Caki2 (cell line): ENCODE measurements at places on chromosomes 2 and 18.

- no peak for DNase-seq
Measured at GRCh38 chr2:150122156-150122555, 365.3 kb downstream of the RND3 start.

DNA sequence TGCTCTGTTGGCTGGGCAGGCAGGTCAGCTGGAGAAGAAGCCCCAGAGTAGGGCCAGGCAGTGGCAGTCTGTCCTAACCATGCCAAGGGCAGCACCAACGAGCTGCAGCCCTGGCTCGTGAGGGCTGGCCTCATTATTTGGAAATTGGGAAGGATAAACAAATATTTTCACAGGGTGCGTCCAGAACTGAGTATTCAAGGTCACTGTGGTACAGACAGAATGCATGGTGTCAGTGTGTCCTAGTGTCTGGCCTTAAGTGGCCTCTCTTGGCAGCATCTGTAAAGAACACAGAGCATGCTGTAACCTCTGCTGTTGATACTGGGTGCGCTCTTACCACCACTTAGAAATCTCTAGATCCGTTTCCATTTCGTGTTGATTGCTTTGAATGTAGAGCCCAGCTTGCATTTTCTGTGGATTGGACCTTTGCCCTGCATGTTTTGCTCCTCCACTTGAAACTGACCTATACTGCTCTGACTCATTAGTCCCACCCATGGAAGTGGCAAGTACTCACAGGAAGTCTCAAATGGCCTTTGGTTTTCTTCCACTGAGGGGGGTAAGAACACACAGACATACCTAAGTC, 88.2 kb downstream of the GREB1L start:
- DNase-seq = peak; percentile 53

DNA sequence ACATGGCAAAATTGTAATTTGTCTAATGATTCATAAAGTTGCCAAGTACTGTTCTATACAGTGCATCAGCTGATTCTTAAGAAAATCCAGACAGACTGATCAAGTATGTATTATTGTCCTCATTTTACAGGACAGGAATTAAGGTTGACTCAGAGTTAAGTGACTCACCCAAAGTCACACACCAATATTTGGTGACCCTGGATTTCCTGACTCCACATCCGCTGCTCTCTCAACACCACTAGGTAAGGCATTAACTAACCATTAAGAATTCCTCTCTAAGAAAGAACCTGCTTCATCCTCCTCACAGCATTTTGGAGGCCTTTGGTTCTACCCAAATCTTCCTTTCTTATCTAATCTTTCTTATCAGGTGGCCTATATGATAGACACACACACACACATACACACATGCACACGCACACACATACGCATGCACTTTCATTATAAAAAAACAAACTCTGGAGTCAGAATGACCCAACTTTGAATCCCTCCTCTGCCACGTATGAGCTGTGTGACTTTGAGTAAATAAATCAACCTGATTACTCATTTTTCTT, 150.8 kb downstream of the ANKRD44 start:
- DNase-seq = peak; percentile 93

DNA sequence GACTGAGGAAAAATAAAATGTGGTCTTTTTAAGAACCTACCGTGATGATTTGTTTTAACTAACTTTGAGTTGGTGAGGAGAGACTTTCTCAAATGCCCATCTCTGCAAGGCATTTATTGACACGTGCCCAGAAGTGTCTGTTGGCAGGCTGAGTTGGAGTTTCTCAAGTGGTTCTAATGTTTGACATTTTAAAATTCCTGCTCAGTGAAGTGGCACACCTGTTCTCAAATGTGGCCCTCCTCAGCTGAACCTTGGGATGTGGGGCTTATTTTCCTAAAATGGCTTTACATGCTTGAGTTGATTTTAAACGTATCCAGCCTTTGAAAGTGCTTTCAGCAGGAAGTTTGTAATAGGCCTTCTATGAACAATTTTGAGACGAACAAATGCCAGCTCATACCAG, 876 bp upstream of the CAVIN2 start:
- DNase-seq = no peak

GRCh38 chr2:75375646-75376582, 176.6 kb upstream of the TACR1 start:
- DNase-seq = no peak

GRCh38 chr2:217978536-217979150, 24.2 kb downstream of the TNS1 start:
- no peak for DNase-seq

- DNase-seq = no peak
Measured at GRCh38 chr2:145464866-145465265, 944.9 kb upstream of the ZEB2 start.

- DNase-seq = no peak
Measured at GRCh38 chr18:52219102-52219501, 120.9 kb upstream of the DCC start.

DNA sequence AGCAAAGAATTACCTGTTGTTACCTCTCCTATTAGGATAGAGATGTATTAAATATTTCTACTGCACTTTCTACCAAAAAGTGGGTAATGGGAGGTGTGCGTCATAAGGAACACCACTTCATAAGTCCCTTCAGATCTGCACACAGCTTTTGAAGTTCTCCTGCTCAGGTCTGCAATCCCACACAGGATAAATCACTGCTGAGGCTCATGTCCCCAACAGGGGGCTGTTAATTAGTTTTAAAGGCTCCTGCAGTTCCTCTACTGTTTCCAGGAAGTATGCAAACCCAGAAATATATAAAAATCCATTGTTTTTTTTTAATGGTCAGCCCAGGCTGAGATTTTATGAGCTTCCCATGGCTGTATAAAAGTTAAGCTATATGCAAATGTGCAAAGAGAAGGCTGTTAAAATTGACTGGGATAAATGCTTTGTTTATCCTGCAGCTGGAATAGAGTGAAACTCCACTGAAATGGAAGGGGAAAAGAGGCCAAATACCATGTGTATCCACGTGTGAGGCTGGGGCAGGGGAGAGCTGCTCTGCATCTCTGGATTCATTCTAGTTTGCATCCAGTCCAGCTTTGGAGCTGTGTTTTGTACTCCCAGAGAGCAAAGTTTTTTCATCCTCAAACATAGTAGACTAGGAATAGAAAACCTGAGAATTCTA, 903.7 kb downstream of the TDRD15 start:
- no peak for DNase-seq

GRCh38 chr2:64135421-64135820, 8.8 kb downstream of the PELI1 start:
- DNase-seq = no peak

GRCh38 chr18:49250816-49251388, 209.5 kb downstream of the DYM start:
- DNase-seq = peak; percentile 6

- no peak for DNase-seq
Measured at GRCh38 chr2:67626656-67627055, 229.5 kb downstream of the ETAA1 start.

DNA sequence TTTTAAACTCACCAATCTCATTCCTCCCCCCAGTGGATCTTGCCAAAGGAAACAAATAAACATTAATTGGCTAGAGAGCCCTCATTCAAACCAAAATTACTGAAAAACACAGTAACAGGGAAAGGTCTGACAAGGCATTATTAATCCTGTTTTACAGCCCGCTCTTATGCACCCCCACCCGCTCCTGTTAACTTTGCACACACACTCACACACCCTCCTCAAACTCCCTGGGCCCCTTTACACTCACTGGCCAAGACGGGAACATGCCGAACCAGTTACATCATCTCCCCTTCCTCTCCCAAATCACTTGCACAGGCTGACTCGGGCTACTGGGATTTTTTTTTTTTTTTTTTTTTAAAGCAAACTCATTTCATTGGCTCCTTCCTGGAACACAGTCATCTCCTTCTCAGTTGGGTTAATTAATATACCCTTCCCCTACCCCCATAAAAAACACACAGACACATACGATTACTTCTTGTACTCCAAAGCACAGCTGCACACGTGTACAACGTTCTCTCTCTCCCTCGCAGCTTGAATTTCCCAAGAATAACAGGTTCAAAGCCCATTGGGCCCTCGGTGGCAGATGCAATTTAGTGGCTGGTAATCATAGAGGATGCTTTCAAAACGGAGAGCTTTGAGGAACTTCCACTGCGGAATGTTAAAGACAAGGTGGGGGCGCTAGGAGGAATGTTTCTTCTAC, 31.8 kb downstream of the KLF7 start:
- peak; percentile 81 for DNase-seq

- DNase-seq = peak; percentile 41
Measured at GRCh38 chr18:56374007-56374655, 264.3 kb downstream of the TXNL1 start.

DNA sequence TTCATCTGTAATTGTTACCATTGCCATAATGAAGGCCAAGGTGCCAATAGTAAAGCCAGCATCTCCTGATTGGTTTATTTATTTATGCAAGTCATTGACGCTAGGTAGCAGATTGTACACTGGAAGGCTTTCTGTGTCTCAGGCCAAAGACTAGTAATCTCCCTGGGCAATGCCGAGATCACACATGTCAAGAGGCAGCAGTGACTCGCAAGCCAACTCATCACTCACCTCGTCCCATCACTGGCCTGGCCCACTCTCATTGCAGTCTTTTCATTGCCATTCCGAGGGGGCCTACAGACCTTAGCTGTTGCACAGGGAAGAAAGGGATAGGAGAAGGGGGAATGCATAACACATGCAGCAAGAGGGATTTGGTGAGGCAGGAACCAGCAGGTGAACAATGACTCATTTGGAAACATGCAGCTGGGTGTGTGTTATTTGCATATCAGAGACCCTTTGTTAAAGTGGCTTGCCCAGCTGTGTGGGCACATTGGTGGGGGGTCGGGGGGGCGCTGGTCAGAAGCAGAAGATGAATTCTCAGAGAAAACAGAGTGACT, 448.7 kb upstream of the HNRNPA3 start:
- peak; percentile 2 for DNase-seq

GRCh38 chr2:37873229-37873628, 51.9 kb upstream of the RMDN2 start:
- no peak for DNase-seq

- peak; percentile 10 for DNase-seq
Measured at GRCh38 chr2:80238692-80239469, 65.7 kb downstream of the LRRTM1 start.

- DNase-seq = no peak
Measured at GRCh38 chr2:110714452-110715224, 17.7 kb upstream of the ACOXL start.

DNA sequence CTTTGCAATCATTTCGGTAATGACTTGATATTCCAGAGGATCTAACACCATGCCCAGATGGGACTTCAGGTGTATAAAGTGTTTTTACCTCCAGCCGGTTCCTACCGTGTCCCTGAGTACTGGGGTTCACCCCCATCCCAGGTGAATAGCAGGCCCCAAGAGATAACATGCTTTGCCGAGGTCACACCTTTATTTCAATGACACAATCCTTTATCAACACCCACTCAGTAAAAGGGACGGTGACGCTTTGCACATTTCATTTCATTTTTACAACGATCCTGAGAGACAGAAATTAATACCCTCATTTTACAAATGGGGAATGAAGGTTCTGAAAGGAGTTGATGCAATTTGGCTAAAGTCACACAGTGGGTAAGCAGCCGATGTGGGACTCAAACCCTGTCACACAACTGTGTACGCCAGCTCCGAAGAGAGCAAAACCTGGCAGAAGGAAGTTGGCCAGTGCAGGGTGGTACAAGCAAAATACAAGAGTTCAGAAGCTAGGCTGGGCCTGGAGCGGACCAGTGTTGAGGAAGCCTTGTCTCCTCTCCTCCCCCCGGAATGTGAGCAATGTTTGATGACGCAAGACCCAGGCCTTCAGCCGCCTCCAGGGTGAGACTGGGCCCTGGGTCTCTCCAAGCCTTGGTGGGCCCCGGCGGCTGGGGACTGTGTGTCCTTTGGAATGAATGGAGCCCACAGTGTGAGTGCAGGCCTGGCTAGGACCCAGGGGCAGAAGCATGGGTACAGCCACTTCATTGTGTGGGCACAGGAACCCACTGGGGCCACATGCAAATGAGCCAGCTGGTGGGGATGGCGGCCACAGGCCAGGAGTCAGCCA, 139.6 kb upstream of the MYCN start:
- no peak for DNase-seq

- DNase-seq = no peak
Measured at GRCh38 chr2:74639550-74639949, 8.6 kb downstream of the M1AP start.

DNA sequence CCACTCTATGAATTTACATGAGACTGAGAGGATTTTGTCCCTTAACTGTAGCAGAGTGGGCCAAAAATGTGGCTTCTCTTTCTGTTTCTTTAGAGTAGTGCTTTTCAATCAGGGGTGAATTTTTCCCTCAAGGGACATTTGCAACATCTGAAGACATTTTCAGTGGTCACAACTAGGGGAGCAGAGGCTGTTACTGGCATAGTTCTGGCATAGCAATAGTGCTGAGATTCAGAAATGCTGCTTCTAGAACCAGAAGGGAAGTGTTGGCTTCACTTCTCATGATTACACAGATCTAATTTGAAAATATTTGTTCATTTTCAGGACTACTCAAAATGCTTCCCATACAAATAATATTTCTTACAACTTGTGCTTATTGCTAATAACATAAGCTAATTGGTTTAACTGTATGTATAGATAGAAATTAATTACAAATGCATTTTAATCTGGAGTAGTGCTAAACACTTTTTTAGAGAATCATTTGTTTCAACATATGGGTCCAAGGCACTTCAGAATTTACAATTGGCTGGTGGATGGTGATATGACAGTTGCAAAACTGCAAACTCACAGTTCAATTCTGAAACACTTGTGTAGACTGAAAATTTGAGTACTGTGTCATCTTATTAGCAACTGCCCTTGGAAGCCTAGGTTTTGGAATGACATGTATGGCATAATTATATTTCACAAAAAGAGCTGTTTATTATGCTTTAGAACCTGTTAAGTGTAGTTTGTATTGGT, 526.7 kb downstream of the THSD7B start:
- DNase-seq = no peak

GRCh38 chr2:199307461-199307860, 150.3 kb downstream of the SATB2 start:
- DNase-seq = no peak

DNA sequence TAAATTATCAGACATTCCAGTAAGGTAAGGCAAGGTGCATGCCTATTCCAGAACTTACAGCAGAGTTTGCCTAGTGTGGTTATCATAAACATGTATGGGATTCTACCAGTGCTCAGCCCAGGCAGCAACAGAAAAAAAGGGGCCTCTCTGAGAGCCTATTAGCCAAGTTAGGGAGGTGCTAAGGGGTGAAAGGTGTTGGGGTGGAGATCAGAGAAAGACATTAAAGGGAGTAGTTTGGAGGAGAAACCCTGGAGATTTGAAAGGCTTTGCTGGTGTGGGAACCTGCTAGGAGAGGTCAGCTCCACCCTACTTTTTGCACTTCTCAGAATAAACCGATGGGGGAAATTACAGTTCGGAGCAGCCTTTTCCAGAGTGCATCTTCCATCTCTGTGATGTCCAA, 2.9 kb downstream of the ARPC2 start:
- DNase-seq = no peak

- peak; percentile 95 for DNase-seq
Measured at GRCh38 chr2:43759195-43759594, 14.6 kb upstream of the DYNC2LI1 start.
